Esophagus squamous epithelium (tissue), 5 donors: ENCODE measurements at places on chromosomes 13 and 19.

DNA sequence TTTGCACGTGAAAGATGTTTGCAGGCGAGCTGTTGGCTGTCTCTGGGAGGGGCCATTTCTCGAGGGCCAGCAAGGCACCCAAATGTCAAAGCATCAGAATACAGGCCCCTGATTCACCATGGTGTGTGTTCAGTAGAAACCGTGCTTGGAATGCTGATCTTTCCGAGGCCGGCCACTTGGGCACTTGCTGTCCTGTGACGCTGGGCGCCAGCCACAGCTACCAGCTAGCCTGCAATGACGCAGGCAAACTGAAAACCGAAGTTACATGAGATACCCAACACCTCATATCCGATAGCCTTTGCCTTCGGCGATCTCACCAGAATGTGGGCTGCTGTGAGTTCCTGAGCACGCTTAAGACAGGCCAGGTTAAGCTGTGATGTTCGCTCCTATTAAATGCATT is 12.0 kb downstream of the THOP1 start:
- DNase-seq: no peak

DNA sequence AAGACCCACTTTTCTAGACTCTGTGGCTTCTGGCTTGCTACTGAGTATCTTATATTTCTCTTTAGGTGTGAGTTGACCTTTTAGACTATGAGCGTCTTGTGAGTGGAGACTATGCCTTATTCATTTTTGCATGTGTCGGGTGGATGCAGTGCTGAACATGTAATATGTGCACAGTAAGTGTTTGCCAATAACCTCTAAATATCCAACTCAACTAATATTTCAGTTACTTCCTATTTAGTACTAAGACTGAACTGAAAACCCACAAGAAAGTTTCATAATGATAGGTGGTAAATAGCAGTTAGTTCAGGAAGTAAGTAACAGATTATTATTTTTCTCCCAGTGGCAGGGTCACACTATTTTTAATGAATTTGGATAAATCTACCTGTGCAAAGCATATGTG is 269.3 kb downstream of the KCNRG start:
- DNase-seq: no peak

DNA sequence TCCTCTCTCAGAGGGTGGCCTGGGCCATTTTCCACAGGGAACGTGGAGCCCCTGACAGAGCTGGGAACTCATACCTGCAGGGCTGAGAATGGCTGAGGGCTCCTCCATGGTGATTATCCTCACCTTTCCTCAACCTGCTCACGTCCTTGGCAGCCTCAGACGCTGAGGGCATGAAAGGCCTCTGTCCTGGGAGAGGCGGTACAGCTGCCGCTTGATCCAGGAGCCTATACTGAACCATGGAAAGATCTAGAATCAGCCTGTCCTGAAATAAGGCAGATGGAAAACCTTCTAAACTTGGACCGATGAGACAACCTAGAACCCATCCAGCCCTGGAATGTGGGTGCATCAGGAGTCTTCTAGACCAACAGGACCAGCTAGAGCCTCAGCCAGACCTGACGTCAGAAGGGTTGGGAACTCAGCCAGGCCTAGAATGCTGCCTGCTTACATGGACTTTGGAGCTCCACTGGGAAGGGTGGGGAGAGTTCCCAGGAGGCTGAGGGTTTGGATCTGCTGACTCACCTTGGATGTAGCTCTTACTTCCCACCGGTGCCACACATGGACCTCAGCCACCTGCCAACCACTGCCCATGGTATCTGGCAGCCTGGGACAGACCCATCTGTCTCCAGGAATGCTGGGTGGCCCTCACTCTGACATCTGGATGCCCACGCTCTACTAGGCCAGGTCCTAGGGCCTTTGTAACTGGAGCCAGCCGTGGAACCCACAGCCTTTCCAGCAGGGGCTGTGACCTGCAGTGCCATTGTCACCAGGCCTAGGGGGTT is 7.5 kb downstream of the KCTD15 start:
- no peak for DNase-seq

GRCh38 chr13:44976949-44977583 is 12.2 kb downstream of the NUFIP1 start:
- no peak for DNase-seq

DNA sequence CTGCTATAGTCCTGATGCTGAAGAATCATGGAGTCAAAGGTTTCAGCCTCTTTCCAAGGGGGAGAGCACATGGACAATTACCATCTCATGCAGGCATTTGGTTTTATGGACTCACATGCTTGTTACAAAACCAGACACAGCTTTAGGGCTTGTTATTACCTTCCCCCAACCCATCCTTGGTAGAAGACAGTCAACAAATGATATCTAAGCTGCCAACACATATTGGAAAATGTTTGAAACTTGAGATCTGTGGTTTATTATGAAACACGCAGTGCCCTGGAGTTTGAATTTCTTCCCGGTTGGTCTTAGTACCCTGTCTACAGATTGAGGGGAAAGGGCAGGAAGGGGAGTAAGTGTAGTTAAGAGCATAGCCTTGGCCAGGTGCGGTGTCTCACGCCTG is 12.5 kb upstream of the CYP2A6 start:
- no peak for DNase-seq

- DNase-seq: no peak
Measured at GRCh38 chr13:99315186-99315585, 8.0 kb upstream of the GPR183 start.

DNA sequence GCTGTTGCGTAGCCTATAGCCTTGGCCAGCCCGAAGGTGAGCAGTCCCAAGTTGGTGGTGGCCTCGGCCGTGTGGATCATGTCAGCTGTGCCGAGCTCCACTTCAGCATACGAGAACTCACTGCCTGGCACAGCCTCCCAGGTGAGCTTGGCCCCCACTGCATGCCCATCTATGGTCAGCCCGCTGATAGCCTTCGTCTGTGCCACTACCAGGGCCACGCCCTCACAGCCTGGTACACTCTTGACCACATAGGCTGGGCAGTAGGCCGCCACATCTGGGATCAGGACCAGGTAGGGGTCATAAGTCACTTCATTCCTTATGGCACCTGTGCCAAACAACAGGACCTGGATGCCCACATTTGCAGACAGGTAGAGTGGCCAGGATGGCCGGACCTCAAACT is 7.4 kb downstream of the FCGBP start:
- DNase-seq: no peak

- DNase-seq: no peak
Measured at GRCh38 chr13:48475230-48475629, 57.6 kb downstream of the RCBTB2 start.

DNA sequence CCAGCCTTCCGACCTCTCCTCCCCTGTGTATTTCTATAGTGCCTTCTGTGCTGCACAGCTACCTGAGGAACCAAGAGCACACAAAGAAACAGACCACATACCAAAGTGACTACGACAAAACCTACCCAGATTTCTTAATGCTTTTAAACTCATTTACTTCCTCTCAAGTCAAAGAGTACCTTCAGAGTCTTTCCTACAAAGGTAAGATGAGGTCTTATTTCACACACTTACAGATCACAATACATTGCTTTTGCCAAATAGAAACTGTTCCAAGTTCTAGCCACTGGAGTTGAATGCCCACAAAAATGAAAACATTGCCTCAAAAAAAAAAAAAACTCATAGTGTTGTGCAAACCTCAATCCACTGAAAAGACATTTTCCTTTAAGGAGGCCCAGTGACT is 36.4 kb downstream of the TEX26 start:
- DNase-seq: no peak

DNA sequence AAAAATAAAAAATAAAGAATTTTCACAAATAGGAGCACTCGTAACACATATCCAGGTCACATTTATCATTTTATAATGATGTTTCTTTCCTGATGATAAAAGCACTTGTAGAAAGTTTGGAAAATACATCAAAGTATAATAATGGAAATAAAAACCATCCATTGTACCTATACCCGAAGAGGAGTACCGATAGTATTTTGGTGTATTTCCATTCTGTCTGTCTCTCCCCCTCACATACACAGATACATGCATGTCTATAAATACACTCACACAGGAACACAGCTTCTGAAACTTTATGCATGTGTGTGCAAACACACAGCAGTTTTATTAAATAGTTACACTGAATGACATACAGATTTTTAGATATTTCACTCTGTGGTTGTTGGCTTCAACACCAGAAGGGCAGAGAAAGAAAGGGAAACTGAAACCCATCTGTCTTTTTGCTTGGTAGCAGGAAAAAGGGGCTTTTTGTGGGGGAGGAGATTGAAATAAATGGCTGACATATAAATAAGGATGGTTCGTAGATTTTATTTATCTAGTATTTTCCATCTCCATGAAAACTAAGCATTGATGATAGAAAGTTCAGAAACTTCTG is 114.8 kb downstream of the LRCH1 start:
- DNase-seq: no peak

GRCh38 chr13:103282571-103283450 is 216.6 kb upstream of the SLC10A2 start:
- DNase-seq: no peak

GRCh38 chr13:95235199-95235756 is 66.0 kb downstream of the ABCC4 start:
- no peak for DNase-seq

DNA sequence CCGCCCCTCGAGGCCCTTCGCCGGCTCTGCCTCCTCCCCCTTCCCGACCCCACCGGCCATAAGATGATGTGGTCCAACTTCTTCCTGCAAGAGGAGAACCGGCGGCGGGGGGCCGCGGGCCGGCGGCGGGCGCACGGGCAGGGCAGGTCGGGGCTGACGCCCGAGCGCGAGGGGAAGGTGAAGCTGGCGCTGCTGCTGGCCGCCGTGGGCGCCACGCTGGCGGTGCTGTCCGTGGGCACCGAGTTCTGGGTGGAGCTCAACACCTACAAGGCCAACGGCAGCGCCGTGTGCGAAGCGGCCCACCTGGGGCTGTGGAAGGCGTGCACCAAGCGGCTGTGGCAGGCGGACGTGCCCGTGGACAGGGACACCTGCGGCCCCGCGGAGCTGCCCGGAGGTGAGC is 1.4 kb downstream of the CACNG6 start:
- no peak for DNase-seq
